Immature natural killer cell (primary cell): ENCODE measurements at places on chromosomes 2 and 18.

DNA sequence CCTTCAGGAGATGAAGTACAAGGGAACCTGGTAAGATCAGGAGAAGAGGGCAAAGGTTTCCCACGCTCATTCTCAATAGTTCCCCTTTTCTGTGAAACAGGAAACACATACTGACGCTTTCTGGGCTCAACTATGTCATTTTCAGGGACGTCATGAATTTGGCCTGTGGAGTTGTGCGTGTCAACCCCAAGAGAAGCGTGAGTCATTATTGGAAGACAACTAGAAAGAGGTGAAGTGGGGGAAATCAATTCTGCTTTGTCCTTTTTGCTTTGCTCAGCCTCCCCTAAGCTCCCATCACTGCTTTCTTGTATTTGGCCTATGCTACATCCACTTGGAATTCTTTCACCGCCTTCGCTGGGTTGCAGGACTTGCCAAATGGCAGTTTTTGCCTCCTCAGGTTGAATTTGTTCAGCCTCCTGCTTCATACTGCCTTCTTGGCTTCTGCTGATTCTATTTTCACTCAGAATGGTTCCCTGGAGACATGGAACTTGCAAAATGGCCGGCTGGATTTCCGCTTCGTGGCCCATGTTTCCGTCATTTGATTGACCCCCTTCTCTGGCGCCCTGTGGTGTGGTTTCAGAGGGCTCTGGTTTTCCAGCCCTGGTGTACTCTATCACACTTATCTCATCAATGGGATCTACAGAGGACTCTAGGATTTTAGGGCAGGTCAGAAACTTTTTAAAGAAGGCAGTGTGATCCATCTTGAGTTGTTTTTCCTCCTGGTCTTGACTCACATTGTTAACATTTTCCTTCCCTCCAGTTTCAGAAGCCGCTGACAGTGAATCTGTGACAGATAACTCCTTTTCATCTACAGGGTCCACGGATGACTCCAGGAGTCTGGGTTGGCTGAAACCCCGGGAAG is 93.3 kb downstream of the ALPK2 start:
- DNase-seq: no peak

DNA sequence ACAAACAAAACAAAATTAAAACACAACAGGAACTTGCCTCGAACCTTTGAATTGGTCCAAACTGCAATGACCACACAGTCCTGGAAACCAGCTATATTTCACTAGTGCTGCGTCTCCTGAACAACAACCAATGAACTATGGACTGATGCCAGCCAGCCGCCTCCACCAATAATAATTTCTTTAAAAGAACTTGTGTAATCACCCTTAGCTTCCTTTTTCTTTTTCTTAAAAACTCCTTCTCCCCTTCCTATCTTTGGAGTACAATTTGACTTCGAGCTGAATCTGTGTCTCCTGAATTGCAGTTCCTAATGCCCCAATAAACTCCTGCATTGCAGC is 1.6 kb upstream of the CXXC1 start:
- DNase-seq: no peak

- DNase-seq: no peak
Observed at GRCh38 chr2:231932711-231932970, 6.4 kb upstream of the NPPC start.

DNA sequence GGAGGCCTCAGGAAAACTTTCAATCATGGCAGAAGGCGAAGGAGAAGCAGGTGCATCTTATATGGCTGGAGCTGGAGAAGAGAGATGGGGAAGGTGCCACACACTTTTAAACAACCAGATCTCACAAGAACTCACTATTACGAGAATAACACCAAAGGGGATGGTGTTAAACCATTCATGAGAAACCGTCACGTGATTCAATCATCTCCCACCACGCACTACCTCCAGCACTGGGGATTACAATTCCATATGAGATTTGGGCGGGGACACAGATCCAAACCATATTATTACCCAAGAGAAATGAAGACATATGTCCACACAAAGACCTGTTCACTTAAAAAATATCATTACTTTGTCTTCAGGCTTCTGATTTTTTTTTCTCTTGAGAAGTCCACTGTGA is 518.5 kb downstream of the DCDC2C start:
- no peak for DNase-seq

GRCh38 chr2:118921646-118922045 is 20.3 kb upstream of the MARCO start:
- no peak for DNase-seq

DNA sequence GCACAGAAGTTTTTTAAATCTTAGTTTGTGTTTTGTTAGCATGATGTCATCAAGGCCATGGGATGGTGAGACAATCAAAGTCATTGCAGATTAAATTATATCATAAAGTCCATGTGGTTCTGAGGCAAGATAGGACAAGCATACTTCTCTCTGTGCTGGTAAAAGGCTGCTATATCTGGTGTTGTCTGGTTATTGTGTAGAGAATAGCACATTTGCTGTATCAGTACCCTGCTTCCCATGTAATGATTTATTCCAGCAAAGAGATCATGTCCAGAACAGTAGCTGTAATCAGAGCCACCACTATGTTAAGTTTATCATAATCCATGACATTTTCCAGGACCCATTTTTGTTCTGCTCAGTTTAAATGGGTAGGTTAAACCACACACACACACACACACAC is 123.0 kb downstream of the TTC27 start:
- DNase-seq: no peak

DNA sequence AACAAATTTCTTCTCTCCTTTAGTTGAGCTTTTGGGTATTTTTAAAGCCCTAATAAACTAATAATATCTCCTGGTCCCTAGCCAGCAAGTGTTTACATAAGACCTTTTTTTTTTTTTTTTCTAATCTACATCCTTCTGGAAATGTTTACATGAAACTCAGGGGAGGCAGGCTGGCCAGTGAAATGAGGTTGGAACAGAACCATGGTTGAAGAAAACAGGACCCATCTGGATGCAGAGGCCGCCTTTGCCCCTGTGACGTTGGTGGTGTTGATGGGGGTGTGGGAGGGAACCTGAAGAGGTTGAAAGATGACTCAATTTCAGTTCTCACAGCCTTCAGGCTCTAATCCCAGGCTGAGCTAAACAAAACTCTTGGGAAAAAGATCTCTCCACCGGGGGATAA is 118.5 kb downstream of the NRP2 start:
- no peak for DNase-seq

- DNase-seq: no peak
Observed at GRCh38 chr2:227933884-227934283, 62.5 kb downstream of the DAW1 start.

DNA sequence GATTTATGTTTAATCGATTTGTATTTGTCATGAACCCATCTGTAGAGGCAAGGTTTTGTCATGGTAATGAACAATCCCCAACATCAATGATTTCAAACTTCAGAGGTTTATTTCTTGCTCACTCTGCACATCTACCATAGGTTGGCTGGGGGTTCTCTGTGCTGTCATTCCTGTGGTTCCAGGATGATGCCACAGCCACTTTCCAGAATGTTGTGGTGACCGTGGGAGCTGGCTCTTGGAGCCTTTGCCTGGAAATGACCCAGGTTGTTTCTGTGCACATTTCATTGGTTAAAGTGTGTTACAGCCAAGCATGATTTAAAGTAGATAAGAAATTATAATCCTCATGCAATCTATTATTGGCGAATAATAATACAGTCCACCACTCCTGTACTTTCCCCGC is 28.2 kb upstream of the EPAS1 start:
- DNase-seq: no peak

- no peak for DNase-seq
Observed at GRCh38 chr18:74172697-74173433, 24.5 kb downstream of the TIMM21 start.

DNA sequence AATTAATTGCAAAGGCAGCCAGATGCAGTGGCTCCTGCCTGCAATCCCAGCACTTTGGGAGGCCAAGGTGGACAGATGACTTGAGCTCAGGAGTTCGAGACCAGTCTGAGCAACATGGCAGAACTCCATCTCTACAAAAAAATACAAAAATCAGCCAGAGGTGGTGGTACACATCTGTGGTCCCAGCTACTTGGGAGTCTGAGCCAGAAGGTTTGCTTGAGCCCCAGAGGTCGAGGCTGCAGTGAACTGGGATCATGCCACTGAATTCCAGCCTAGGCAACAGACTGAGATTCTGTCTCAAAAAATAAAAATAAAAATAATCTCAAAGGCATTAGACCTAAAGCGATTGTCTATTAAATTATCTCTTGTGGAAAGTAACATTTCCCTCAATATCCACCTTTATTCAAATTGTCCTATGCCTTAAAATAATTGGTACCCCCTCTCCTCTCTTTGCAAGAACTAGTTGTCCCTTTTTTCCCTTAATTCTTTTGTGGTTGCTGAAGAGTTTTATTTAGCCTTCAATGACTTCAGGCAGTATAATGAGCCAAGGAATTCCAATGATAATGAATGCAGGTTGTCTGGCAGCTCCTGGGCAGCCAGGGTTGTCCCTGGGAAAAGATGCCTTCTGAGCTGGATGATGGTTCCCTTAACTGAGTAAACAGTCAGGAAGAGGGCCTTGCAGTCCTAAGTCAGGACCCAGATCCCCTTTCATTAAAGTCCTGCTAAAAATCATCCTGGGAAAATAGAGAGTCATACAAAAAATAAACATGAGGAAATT is 32.2 kb downstream of the GPR75 start:
- no peak for DNase-seq

DNA sequence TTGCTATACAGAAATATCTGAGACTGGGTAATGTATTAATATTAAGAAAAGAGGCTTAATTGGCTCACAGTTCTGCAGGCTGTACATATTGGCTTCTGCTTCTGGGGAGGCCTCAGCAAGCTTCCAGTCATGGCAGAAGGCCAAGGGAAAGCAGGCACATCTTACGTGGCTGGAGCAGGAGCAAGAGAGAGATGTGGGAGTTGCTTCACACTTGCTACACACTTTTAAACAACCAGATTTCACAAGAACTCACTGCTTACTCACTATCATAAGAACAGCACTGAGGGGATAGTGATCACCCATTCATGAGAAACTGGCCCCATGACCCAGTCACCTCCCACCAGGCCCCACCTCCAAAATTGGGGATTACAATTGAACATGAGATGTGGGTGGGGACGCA is 50.6 kb downstream of the MAPRE2 start:
- DNase-seq: no peak

GRCh38 chr2:226524381-226524843 is 275.2 kb downstream of the IRS1 start:
- no peak for DNase-seq

GRCh38 chr2:78721355-78722033 is 304.0 kb upstream of the REG3G start:
- no peak for DNase-seq

GRCh38 chr2:241317391-241317790 is 1.7 kb downstream of the SEPTIN2 start:
- no peak for DNase-seq

GRCh38 chr2:105130546-105130945 is 92.7 kb downstream of the MRPS9 start:
- no peak for DNase-seq

- no peak for DNase-seq
Observed at GRCh38 chr18:62490967-62491695, 31.7 kb upstream of the ZCCHC2 start.

DNA sequence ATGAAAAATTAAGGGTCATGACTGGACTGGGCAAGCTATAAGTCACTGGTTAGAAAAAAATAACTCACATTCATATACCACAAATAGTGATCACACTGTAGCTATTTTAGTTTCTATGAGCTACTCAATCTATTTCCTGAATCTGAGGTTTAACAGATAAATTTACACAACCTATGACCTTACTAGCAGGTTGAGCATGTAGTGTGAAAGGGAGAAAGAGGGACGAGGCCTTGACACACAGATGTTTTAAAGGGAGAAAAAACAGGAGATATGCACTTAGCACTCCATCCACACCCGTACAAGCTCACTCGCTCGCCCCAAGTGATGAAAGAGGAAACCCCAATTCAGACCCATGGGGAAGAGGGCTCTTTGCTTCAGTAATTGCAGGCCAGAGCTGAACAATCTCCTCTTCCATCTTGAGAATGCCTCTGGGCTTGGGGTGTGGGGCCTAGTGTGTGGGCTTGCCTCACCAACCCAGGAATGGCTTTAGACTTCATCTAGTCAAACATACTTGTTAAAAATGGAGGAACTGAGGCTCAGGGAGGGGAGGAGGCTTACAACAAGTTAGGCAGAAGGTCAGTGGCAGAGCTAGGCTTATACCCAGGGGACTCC is 10.7 kb downstream of the CYRIA start:
- DNase-seq: no peak

DNA sequence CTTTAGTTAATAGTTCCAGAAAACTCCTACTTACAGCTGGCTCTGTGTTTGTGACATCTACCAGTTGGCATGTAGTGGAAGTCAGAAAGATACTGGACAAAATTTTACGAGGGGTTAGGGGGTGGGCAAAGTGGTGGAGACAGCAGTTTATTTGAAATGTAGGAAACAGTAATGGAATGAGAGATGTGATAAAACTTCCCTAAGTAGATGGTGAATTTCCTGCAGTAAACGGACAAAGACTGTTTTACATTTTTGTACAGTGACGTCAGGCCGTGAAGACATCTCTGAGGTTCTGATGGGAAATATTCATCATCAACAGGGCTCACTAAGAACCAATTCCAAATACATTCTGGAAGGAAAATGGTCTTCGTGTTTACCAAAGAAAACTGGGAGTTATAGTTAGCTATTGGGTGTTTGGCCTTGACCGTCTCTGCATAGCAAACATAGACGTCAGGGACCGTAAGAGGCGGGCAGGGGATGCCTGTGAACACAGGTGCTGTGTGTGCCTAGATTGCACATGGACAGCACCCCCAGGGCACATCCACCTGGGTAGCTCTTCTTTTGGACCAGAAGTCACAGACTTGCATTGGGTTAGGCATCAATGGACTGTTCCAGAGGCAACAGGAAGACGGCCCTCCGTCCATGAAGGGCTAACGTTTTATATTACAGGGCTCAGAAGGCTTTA is 131.5 kb downstream of the ZNF516 start:
- no peak for DNase-seq

DNA sequence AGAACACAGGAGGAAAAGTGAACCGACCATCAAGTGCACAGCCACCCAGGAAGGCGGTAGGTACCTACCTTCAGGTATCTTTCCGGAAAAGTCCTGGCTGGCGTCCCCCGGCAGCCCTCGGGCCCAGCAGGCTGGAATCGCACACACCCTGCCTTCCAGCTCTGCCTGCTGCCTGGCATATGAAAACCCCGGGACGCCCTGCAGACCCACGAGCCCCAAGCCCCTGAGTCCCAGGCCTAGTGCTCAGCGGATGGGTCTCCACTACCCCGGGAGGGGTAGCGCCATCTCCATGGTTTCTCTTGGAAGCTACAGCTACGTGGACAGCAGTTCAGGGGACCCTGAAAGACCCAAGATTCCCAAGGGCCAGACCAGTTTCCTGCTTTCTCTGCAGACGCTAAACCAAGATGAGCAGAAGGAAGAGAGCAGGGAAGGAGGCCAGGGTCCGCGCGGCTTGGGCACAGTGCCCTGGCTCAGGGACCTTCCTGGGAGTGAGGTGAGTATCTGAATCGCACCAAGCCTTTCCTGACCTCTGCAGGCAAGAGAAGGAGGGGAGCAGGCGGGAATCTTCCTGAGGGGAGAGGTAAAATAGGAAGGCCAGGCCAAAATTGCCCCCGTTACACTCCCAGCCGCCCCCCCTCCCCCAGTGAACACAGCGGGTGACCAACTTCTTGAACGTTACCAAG is 80.4 kb downstream of the ARHGEF4 start:
- no peak for DNase-seq
